ENCODE measurements at places on chromosomes 6 and 20. TPM values are rescaled to one million over a fixed set of nuclear protein-coding genes. Genes with fewer than 3 reads are reported as not detected.

RNF182 gene
- 2.7 TPM for total RNA-seq

MED23 gene
- 32.1 TPM for total RNA-seq

RSPO4 gene
- total RNA-seq: 0.95 TPM

AURKA gene
- 14.3 TPM for total RNA-seq

METTL24 gene
- 6.5 TPM for total RNA-seq

ISM1 gene
- 23.8 TPM for total RNA-seq

MMP24 gene
- 9.1 TPM for total RNA-seq

TINAG gene
- total RNA-seq: not detected

MUC21 gene
- total RNA-seq: 0.10 TPM

FOXQ1 gene
- total RNA-seq: 0.67 TPM

HUS1B gene
- total RNA-seq: 0.72 TPM

ULBP3 gene
- total RNA-seq: 16.0 TPM

NT5E gene
- total RNA-seq: 47.1 TPM

RAB22A gene
- total RNA-seq: 14.2 TPM

VPS52 gene
- 41.8 TPM for total RNA-seq

HLA-DQB2 gene
- 0.31 TPM for total RNA-seq

ARMC12 gene
- total RNA-seq: 0.69 TPM

SLC9A8 gene
- total RNA-seq: 10.5 TPM

SPDEF gene
- not detected for total RNA-seq

SHLD1 gene
- 7.1 TPM for total RNA-seq

SPATA25 gene
- 0.62 TPM for total RNA-seq

SLC25A27 gene
- total RNA-seq: 4.7 TPM

SULF2 gene
- total RNA-seq: 62.1 TPM

KIF6 gene
- total RNA-seq: 0.46 TPM

HTR1E gene
- not detected for total RNA-seq

LY6G6C gene
- total RNA-seq: 0.28 TPM

ZC2HC1B gene
- total RNA-seq: 0.28 TPM

PHACTR3 gene
- 8.7 TPM for total RNA-seq

SLC17A3 gene
- total RNA-seq: 0.23 TPM

KHDC1L gene
- total RNA-seq: not detected

CTCFL gene
- total RNA-seq: 0.21 TPM

DEFB118 gene
- not detected for total RNA-seq

RAD21L1 gene
- total RNA-seq: 1.1 TPM

SCRT2 gene
- not detected for total RNA-seq

BCAS1 gene
- 0.05 TPM for total RNA-seq

NCOA3 gene
- 54.8 TPM for total RNA-seq

NOL4L gene
- total RNA-seq: 150 TPM

ENPP3 gene
- 0.64 TPM for total RNA-seq

HLA-DMA gene
- total RNA-seq: 13.0 TPM

HLA-A gene
- 167 TPM for total RNA-seq

DYNLT2 gene
- total RNA-seq: 0.62 TPM

PRND gene
- total RNA-seq: 371 TPM

TSHZ2 gene
- 2.3 TPM for total RNA-seq

PRKN gene
- total RNA-seq: 5.1 TPM

CLVS2 gene
- total RNA-seq: 0.28 TPM

CCN6 gene
- not detected for total RNA-seq

GGTLC1 gene
- total RNA-seq: not detected

Data from endothelial cell (in vitro differentiated cells).